ENCODE measurements at places on chromosomes 1 and 21.
A peak's percentile ranks its signal among the peaks of the same experiment; 100 is the strongest.

GRCh38 chr1:110460253-110461220 lies 9.6 kb downstream of the PROK1 start:
- peak; percentile 64 for DNase-seq

GRCh38 chr1:221850470-221851187 lies 108.7 kb upstream of the DUSP10 start:
- DNase-seq, result no peak

GRCh38 chr1:75087278-75087677 lies 46.9 kb upstream of the LHX8 start:
- no peak for DNase-seq

GRCh38 chr1:185487936-185488335 lies 170.9 kb upstream of the IVNS1ABP start:
- no peak for DNase-seq

GRCh38 chr1:224087286-224087794 lies 26.6 kb upstream of the FBXO28 start:
- DNase-seq, result no peak

- no peak for DNase-seq
Observed at GRCh38 chr21:31187499-31187898, 149.2 kb upstream of the KRTAP19-8 start.

DNA sequence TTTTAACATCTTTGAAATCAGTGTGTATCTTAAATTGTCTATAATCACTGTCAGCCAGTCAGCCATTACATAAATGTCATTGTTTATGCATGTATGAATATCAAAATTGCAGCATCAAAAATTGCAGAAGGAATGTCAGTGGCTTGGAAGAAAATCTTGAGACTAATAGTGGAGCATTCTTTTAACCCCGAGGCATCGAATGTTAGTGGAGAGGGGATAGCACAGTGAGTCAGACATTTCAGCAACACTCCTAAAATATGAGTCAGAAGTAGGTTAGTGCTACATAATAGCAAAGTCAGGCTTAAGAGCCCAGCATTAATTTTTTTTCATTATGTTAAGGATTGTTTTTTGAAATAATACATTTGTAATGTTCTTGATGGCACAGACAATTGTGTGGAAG lies 45.5 kb downstream of the SNRPE start:
- DNase-seq, result no peak

GRCh38 chr21:38486221-38486620 lies 12.1 kb downstream of the ERG start:
- DNase-seq, result no peak

DNA sequence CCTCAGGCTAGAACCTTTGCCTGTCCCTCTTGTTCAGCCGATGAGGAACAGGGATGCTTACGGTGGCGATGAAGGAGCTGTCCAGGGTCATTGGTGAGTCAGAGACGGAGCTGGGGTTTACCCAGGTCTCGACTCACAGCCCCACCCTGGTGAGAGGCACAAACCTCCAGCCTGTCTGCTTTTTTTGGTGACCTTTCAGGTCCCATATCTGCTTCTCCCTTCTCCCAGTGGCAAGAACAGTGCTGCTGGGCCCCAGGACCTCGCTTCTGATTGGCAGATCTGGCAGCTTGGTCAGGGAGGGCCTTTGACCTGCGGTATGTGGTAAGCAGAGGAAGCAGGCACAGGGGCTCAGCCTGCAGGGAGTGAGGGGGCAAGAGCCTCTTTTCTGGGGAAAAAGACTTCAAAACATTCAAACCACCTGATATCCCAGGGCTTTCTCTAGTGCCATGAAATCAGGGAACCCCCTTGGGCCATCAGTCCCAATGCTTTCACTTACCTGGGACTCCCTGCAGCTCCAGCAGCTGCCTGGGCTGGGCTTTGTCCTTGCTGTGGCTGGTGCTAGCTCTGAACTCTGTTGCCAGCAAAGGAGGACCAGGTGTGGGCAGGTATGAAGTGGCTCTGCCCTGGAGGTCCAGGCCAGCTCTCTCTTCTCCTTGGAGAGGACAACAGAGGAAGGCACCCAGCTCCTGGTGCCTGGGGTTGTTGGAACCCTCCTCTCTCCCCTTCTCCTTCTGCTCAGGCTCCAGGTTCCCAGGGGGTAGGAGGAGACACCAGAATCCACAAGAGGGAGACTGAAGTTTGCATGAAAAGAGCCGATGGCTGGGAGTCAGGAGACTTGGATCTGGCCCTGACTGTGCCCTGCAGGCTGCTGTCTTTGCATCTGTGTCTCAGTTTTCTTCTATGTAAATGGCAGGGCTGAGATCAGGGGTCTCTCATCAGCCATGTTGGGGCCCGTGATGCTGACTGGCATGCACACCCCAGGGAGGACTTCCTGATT lies 41.4 kb downstream of the TRIM62 start:
- no peak for DNase-seq

GRCh38 chr1:72636631-72637030 lies 354.3 kb upstream of the NEGR1 start:
- no peak for DNase-seq

DNA sequence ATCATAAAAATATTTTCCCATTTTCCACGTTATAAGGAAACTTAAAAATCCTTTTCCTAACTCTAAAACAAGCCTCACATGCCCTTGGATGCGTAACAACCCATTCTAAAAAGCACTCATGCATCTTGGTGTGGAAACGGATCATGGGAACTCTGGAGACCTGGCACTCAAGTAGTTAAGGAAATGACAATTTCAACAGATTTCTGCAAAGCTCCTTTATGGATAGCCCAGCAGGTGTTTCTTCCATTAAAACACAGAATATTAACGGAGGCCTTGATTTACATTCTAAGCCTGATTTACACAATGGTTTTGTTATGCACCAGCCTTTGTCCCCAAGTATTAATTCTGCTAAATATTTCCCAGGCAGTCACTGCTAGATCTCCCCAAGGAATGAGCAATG lies 12.9 kb downstream of the PARS2 start:
- DNase-seq, result no peak

DNA sequence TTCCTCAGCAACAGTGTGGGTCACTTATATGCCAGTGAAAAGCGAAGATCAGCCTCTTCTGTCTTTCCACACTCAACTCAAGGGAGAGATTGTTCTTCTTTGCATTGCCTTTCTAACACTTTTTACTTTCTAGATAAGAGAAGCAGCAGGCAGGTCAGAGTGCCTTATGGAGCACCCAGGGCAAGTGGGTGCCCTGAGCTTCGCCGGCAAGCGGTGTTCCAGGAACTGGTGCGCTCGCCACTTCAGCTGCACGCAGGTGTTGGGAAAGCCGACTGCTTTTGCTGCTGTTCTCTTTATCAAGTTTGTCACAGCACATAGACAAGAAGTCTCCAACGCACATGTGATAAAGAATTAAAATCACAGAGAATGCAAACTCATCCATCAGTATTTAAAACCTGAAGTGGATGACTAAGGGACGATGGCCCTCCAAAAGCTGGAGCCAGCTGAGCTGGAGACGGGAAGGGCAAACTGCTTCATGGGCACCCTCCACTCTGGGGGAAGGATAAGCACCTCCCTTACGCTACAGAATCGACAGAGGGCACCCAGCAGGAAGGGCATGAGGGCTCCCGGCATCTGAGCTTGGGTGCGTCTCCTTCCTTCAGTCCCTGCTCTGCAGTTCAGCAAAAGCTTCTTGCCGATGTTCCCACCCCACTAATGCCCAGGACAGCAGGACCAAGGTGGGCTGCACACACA lies 20.7 kb downstream of the UBE2G2 start:
- no peak for DNase-seq

DNA sequence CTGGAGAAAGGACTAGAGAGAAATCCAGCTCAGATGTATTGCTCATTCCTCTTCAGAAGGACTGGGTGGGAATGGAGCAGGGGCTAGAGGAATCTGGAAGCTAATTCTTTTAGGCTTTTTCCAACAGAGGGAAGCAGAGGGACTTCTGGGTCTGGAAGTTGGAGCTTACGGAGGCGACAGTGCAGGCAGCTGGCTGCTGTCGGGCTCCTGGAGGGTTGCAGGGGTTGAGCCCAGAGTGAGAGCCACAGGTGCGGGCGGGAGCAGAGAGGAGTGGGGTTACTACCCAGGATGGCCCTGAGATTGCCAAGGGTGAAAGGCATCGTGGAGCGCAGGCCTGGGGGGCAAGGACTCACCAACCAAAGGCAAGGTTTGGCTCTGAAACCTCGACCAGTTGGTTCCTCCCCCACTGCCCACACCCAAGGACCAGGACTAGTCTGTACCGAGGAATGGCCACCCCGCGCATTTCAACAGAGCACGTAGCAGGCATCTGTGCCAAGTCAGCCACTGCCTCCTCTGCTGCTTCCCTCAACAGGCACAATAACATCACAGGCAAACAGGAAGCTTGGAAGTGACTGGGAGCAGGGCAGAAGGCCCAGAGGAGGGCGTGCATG lies 22.7 kb upstream of the EDN2 start:
- DNase-seq, result no peak

DNA sequence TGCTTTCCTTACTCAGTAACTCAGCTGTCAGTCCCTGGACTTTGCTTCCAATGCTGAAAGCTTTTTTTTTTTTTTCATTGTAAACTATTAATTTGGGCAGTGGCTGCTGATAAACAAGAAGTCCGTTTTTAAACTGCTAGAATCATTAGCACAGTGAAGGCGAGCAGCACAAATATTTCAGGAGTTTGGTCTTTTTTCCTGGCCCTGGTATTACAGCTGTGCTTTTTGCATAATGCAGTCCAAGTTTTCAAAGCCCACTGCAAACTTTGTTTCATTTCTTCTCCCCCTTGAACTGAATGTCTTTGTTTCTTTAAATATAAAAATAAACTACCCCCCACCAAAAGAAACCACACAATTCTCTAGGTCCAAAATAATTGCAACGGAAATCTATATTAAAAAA lies 6.6 kb downstream of the GLIS1 start:
- no peak for DNase-seq

DNA sequence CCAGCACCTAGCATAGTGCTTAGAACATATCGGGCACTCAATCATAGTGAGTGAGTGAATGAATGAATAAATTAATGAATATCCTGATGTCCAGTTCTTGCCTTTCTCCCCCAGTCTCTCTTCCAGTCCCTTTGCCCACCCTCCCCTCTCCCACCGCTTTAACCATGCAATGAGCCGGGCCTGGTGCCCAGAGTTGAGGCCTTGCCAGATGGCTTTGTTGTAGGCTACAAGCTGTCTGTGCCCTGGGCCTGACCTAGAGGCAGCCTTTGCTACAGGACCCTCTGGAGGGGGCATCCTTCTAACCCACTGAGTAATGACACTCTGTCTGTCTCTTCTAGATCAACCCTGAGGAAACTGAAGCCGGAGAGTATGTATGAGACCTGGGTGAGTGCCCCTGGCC lies 6.9 kb downstream of the CASQ1 start:
- DNase-seq, result no peak

DNA sequence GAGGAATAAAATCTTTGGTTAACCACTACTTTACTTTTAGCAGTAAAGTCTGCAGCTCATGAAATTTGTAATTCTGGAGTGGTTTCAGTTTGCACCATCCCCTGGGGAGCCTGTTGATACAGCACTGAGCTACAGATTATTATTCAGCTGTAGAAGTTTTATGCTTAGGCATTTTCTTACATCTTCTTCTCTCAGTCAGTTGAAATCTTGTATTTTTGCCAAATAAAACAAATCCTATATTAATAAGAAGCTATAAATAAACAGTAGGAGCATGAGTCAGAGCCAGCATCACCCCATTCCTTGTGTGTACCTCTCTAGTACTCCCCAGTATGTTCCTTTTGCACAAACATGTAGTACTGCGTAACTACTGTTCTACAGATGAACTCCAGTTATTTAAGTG lies 118.9 kb downstream of the ATF6 start:
- DNase-seq, result no peak

- DNase-seq, result no peak
Observed at GRCh38 chr1:41827991-41828570, 90.6 kb downstream of the HIVEP3 start.

DNA sequence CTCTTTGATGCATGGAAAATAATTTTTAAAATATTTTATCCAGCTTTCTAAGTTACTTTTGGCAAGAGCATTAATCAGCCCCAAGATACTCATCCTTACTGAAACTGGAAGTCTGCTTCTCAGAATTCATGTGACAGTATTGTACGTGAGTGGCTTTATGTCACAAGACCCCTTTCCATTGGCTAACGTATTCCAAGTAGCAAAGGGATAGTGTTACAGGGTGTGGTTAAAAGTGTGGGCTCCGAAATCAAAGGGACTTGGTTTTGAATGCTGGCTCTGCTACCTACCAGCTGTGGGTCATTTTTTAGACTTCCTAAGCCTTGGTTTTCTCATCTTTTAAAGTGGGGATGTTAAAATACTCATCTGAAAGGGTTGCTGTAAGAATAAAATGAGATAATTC lies 91.7 kb downstream of the RHOU start:
- DNase-seq, result no peak

DNA sequence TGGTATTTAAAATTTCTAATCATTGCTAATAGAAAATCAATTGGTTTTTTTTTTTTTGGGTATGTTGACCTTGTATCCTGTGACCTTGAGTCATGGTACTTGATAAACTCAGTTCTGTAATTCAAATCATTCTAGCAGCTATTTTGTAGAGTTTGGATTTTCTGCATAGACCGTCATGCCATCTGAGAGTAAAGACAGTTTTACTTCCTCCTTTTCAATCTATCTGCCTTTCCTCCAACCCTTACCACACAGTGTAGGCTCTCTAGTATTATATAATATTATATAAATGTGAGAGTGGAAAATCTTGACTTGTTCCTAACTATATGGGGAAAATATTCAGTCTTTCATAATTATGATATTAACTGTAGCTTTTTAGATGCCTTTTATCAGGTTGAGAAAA lies 7.0 kb downstream of the TDRD5 start:
- DNase-seq, result no peak

DNA sequence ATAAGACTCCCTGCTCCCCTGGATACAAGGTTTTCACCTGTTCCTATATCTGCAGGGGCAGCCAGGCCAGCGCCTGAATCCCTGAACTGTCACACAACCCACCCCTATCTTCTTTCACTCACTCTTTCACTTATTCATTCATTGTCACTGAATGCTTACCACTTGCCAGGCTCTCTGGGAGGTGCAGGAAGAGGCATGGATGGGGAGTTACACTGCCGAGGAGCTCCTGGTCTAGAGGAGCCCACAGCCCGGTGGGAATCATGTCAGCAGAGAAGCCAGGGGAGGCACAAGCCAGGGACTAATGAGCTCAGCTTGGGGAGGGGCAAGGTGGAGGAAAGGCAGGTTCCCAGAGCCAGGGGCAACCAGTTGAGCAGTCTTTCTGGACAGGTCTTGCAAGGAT lies 155.8 kb downstream of the TRABD2B start:
- DNase-seq, result no peak

DNA sequence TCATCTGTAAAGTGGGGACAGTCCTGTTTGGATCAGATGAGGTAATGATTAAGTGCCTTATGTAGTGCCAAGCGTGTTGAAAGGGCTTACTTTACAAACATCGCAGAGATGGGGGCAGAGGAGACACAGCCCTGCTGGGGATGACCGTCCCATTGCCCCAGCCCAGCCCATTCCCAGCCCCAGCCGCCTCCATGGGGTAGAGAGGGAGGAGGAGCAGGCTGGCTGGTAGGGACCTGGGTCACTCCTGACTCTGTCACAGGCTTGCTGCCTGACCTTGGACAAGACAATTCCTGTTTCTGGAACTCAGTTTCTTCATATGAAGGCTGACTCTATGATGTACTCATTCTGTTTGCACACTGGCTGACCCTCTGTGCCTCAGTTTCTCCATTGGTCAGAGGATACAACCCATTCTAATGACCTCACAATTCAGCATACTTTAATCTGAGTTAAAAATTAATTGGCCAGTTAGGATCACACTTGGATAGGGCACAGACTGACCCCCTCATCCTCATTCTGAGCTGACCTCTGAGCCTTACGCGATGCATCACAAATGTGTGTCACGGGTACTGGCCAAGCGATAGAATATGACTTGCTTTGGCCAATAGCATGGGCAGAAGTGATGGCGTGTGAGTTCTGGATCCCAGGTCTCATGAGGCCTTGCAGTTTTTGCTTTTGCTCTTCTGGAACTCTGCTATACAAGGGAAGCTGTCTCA lies 91.1 kb downstream of the PTPRU start:
- no peak for DNase-seq

- no peak for DNase-seq
Observed at GRCh38 chr1:151060657-151061421, 642 bp downstream of the MLLT11 start.
